ENCODE measurements at places on chromosomes 1 and 21. TPM values are rescaled to one million over a fixed set of nuclear protein-coding genes. Genes with fewer than 3 reads are reported as not detected.
A peak's percentile ranks its signal among the peaks of the same experiment; 100 is the strongest.

TNFRSF8 gene
- total RNA-seq = not detected

DNA sequence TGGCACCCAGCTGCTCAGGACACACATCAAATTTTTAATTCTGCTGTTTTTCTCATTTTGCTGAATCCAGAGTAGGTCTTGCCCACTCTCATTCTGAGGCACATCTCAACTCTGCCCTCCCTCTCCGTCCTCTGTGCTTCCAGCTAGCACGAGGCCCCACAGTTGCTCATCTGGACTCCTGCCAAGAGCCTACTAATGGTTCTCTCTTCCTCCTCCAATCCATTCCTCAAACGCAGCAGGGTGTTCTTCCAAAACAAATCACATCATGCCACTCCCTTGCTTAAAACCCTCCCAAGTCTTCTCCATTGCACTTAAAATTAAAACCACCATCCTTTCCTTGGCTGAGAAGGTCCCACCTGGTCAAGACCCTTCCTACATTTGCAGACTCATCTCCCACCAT lies 49.8 kb upstream of the SCAF4 start:
- peak; percentile 77 for DNase-seq

THEM5 gene
- total RNA-seq = not detected

DNA sequence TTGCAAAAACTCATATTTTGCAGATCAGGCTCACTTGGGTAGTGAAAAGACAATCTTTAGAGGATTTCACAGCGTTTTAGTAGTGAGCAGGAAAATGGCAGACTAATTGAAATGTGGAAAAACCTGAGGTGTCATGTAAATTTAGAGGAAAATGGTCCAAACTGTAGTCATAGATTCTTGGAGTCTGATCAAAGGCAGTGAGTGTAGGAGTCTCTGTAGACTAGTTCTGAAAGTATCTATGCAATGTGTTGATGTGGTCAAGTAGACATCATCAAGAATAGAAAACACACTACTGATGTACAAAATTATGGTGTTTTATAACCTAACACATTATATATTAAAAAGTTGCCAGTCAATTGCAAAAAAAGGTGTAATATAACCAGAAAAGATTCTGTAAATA lies 143.2 kb upstream of the C1orf105 start:
- peak; percentile 85 for DNase-seq

GRCh38 chr1:81582467-81582986 lies 218.2 kb upstream of the ADGRL2 start:
- DNase-seq = peak; percentile 27

GRCh38 chr21:46413365-46413696 lies 45.4 kb upstream of the DIP2A start:
- DNase-seq = no peak

DNA sequence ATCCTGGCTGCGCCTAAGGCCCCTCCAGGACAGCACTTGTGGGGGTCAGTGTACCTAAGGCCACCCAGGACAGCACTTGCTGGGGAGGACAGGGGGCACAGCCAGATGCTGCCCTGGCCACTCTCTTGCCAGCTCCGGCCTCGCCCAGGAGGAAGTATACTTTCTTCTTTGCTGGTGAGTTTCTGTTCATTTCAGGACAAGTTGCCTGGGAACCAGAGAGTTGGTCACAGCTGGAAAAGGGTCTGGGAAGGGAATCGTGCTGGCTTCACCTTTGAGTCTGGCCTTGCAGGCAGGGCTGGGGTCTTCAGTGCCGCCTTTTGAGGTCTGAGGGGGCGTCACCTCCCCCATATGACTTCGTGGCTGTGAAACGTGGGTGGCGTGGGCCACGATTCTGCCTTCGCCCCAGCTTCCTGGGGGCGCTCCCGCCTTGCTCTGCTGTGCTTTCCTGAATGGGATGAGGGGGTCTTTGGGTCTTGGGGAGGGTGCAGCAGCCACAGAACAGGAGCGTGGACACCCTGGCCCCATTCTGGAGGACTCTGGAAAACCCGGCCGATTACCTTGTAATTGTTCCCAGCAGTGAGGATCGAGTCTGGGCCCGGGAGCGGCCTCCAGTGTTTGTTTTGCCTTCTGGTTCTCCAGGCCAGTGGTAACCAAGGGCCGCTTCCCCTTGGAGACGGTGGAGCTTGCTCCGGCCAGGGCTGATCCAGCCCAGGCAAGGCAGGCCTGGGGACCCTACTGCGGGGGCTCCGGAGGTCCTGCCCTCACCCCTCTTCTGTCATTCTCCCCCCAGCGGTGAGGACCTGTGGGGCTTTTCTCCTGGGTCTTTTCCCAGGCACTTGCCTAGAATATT lies 45.9 kb downstream of the SPSB1 start:
- DNase-seq = peak; percentile 13

GRCh38 chr1:91813813-91814212 lies 72.1 kb downstream of the TGFBR3 start:
- DNase-seq = no peak

DNA sequence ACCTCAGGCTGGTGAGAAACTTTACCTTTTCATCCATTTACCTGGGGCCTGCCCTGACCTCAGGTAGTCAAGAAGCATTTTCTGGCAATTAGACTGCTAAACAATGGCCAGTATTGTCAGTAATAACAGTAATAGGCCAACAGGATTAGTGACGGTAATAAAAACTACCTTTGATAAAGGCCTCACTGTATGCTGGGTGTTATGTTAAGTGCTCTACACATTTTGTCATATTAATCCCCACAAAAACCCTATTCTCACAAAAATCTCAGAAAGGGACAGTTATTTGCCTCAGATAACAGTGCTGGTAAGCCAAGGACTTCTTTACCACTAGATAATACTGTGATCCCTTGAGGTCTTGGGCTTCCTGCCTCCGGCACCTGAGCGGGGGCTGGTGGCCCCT lies 191.4 kb downstream of the FOXD2 start:
- DNase-seq = no peak

- DNase-seq = no peak
Observed at GRCh38 chr21:45358711-45359310, 46.2 kb upstream of the COL18A1 start.

DNA sequence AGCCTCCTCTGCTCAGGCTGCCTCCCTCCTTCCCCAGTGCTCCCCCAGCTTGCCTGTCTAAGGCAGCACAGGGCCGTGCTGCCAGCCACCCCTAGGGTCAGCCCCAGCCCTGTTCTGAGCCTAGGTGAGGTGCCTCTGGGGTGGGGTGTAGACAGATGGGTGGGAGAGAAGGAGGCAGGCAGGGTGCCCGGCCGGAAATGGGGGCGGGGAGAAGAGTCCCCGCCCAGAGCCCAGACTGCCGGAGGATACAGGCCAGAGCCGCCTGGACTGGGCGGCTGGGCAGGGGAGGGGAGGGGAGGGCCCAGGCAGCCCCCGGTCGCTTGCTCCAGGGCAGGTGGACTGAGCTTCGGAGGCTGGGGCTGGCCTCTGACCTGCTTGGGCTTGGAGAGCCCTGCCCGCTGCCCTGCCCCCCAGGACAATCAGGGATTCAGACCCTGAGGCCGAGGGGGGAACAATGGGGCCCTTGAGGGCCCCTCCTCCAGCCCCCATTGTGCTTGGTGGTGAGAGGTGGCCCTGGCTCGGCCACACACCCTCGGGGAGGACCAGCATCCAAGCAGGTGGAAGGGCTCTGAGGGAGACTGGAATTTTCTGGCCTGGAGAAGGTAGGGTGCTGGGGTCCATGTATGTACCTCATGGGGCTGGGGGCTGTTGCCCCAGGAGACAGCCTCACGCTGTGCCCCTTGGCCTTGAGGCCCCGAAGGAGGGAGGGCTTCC lies at the start of gene GJC2:
Gene GJC2, plus strand, starts transcription at position 525 of the 714 bp plus-strand sequence. CDS start 7,829 bp downstream, outside the sequence.
- DNase-seq = peak; percentile 36

HSPB7 gene
- 35.7 TPM for total RNA-seq

BRINP3 gene
- not detected for total RNA-seq
